Right forelimb (tissue), 1 donor: ENCODE measurements at places on chromosomes 11 and 22.

DNA sequence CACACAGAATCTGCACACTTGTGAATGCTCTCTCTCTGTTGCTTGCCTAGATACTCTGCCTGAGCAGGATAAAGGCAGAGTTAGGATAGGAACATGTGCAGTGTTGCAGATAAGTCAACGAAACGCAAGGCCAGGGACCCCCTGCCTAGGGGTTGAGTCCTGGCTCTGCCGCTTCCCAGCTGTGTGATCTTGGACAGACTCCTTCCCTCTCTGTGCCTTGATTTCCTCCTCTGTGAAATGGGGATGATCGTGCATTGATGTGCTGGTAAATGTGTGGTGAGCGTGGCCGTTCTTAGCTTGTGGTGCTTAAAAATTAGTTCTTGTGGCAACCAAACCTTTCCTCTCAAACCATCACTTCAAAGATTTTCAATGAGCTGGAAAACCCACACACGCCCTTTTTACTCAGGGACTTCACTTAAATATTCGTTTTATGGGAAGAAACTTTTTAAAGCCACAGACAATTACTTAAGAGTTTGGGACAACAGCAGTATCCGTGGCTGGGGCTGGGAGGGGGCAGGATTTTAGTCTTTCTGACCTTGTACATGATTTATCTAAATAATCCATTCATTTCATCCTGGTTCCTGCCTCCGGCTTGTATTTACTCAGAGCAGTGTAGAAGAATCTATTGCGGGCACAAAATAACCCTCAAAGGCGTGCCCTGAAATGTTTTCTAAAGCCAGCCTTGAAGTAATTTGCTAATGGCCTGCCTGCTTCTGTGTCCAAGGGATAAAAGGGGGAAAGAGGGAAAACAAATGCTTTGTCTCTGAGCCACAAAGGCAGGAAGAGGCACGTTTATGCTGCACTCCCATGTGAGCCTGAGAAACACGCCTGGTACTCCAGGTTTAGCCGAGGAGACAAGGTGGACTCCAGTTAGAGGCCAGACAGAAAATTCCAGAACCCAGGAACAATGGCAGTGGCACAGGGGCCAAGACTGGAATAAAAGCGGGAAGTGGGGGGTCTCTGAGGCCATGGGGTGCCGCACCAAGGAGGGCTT is 85.0 kb upstream of the CRYBB3 start:
- no peak for DNase-seq

DNA sequence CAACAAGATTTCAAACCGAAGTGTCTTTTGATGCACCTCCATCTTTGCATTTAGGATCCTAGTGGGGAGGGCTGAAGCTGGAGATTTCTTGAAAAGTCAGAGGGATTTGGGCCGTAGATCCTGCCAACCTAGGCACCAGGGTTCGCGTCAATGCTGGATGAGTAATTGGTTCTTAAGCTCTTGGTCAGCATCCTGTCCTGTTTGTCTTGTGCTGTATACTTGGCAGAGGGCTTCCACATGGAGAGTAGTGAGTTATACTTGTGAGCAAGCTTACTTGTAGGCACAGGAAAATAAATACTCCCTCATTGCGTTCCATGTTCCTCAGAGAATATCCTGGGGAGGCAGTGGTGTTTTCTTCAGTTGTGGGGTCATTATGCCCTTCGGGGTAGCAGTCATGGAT is 12.6 kb downstream of the INSC start:
- no peak for DNase-seq

DNA sequence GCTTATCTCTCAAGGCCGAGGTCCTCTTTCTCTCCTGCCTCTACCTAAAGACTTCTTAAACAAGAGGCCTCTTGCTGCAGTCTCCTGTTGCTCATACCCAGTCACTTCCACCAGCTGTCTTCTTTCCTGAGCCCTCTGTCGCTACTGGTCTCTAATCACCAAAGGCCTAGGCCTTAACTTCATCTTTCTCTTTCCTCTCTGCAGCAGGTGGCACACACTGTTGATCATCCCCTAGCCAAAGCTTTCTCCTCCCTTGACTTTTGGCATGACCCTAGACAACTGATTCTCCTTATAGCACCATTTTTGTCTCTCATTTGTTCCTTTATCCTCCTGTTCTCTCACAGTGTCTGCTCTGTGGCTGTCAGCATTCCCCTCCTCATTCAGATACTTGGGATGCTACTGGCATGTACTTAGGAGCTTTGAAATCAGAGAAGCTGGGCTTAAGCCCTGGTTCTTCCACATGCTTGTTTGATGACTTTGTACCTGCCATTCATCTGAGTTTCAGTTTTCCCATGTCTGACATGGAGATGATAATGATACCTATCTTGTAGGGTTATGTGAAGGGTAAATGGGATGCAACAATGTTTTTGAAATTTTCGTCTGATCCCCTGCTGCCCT is 22.4 kb downstream of the ENDOD1 start:
- DNase-seq, result no peak

DNA sequence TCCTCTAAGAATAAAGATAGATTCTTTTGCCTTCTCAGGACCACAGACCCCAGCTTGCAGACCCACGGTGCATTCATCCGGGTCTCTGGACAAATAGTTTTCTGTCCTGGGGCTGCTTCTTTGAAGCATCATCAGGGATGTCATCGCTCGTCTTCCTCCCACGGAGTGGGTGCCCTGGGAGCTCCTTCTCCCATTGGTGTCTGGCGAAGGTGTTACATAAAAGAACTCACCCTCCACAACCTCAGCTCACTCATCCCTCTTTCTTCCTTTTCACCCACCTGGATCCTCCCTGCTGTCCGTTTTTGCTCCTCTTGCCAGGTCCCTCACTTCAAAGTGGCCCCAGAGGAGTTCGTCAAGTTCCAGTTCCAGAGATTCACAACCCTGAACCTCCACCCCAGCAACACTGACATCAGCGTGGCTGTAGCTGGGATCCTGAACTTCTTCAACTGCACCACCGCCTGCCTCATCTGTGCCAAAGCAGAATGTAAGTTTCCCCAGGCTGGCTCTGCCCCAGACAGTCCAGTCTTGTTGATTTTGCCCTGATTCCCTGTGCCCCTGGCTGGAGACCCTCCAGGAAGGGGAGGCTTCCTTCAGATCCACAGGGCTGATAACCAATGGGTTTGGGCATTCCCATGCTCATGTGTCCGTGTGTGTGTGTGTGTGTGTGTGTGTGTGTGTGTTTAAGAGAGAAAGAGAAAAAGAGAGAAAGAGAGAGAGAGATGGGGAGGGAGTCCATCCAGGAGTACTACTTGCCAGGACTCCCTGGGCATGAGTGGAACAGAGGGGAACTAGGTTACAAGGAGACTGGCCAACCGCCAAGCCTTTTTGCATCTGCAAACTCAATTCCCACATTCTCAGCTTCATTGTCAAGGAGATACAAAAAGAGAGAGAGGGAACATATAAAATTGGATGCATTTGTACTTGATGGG is 204.2 kb upstream of the TBCEL start:
- DNase-seq, result no peak

DNA sequence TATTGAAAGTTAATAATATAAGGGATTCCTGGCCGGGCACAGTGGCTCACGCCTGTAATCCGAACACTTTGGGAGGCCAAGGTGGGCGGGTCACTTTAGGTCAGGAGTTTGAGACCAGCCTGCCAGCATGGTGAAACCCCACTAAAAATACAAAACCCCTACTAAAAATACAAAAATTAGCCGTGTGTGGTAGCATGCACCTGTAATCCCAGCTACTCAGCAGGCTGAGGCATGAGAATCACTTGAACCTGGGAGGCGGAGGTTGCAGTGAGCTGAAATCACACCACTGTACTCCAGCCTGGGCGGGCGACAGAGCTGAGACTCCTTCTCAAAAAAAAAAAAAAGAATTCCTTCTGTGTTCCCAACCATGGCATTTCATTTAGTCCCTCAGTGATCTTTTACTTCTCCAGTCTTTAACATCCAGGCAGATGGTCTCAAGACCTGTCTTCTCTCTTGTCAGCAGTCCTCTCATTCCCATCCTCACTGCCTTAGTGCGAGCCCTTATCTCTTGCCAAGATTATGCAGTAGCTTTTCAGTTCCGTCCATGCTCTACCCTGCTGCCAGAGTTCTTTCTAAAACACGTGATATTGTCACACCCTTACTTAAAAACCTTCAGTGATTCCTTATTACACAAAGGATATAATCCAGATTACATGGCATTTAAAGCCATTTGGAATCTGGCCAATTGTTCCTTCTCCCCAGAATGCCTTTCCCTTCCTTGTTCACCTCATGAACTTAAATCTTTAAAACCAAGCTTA is 17.9 kb downstream of the RTN3 start:
- DNase-seq, result no peak

- no peak for DNase-seq
Measured at GRCh38 chr22:38035530-38035885, 21.7 kb upstream of the PICK1 start.
